Activated CD8-positive, alpha-beta memory T cell treated with anti-CD3 and anti-CD28 coated beads for 1 hour (primary cell): ENCODE measurements at places on chromosomes 4 and X.

DNA sequence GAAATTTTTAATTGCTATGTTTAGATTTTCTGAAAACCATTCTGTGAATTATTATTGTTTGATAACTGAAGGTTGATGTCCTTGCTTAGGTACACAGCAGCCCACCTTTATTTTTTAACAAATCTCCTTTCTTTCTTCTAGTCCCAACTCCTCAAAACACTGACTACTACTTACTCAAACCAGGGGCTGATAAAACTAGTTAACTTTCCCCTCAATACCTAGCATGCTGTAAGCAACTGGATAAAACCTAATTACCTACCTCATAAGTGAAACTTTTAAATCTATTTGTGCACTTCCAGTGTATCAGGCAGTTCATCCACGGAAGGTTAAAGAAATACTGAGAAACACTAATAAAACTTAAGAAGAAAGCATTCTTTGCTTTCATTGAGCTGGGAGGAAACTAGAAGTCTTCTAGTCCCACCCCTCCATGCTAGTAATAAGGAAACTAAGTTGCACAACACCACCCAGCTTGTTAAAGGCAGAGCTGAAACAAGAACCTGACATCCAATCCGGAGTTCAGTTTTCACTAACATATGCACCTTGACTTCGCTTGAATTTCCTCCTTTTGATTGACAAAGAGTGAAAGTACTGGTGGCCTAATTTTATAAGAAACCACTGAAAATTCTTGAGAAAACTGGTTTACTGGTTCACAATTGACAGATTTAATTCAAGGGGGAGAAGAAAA lies 180.2 kb upstream of the TET2 start:
- DNase-seq: no peak

DNA sequence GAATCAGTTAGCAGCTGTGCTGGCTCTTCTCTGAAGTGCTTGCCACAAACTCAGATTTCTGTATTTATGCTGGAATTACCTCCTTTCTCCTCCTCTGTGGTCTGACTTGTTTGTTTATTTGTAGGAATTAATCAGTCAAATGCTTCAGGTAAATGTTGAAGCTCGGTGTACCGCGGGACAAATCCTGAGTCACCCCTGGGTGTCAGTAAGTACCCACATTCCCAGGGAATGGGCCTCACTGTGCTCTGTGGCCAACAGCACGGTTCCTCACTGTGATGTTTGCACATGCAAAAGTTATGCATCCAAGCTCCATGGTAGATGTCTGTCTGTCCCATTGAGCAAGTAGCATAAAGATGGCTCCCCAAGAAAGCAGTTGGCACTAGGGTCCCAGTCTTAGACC lies 169.9 kb downstream of the DCLK2 start:
- no peak for DNase-seq

DNA sequence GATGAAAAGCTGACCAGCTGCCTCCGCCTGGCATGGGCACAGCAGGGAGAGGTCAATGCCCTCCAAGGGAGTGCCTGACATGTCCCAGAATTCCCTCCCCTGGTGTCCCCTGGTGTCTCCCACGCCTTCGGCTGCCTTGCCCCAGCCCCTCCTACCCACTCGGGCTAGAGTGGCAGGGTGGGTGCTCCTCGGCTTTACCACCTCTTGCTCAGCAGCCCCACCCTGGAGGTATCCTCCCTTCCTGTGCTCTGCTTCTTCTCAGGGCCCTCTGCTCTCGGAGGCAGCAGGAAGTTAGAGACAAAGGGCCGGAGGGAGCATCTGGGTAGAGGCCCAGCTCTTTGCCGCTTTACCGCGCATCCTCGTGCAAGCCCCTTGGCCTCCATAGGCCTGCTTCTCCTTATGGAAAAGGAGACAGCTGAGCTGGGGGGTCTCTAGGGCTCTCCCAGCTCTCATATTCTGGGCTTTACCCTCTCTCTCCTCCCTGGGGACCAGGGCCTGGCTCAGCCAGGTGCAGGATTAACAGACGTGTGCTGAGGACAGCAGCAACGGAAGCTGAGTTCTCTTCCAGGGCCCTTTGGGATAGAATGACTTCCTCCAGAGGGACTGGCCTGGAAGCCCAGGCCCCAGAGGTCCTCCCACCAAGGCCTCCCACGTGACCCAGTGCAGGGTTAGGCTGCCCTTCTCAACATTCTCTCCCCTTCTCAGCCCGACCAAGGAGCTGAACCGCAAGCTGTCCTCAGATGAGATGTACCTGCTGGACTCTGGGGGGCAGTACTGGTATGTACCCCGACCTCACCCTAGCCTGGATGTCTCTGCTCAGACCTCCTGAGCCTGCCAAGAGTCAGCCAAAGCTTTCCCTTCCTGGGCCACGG lies 17.2 kb downstream of the XPNPEP2 start:
- DNase-seq: no peak

GRCh38 chrX:122238801-122239200 lies 945.3 kb upstream of the GRIA3 start:
- no peak for DNase-seq

DNA sequence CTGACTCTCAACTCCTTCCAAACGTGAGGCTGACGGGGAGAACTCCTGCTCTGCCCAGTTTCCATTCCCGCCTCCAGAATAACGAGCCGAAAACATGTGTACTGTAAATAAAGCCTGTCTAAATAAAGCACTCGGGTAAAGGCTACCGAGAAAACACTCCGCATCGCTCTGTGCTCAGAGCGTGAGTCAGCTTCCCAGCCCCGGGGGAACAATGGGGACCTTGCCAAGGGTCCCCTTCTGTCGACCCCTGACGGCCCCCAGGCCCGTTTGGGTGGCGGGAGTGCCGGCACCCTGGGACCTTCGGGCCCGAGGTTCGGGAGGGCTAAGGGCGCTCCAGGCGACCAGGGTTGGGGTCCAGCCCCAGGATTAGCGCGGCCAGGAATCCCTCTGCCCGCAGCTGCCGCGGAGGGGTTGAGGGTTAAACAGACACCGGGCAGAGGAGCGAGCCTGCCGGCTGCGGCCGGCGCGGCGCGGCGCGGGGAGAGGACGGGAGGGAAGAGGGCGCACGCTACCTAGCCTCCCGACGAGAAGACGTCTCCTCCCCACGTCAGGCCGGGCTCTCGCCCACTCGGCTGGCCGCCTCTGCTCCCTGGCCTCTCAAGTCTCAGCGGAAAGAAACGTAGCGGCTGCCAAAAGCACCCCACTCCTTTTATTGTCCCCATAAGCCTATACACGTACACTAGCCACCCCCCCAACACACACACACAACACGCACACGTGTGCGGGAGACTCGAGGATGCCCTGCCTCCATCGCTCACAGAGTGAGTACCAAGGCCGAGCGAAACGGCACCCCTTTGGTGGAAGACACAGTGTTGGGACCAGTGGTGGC lies 85.5 kb downstream of the BCOR start:
- DNase-seq: no peak

GRCh38 chr4:154406018-154406795 lies 85.4 kb downstream of the DCHS2 start:
- no peak for DNase-seq

DNA sequence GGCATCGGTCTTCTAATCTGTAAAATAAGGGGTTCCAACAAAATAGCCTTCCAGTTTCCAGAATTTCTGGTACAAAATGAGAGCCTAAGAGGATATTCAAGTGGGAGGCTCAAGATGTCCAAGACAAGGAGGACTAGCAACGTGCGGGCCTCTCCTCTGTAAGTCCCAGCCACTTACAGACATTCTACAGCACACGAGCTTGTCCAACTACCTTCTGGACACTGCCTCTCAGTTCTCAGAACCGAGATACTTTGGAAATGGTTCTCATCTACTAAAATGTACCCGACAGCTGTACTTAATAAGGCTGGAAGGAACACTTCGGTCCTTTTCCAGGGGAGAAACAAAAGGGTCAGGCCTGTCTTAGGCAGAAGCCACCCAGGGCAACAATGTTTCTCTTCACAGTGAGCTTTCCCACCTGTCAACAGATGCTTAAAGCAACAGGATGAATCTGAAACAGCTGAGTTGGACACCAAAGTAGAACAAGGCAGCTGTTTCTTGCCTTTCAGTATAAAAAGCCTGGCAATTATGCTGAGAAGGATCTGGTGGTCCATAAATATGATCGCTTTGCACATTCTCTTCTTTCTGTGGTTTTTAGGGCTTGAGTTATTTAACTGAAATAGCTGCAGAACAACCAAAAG lies 127.0 kb downstream of the HS6ST2 start:
- DNase-seq: no peak

DNA sequence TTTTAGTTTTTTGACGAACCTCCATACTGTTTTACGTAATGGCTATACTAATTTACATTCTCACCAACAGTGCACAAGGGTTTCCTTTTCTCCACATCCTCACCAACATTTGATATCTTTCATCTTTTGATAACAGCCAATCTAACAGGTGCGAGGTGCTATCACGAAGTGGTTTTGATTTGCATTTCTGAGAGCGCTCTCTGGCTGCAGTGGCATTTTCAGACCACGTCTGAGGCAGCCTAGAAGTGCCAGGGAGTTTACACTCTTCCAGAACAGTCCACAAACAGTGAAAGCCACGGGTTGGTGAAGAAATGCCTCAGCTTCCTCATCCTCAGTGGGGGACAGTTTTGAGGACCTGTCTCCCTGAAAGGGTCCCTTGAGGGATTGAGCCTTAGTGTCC lies 471.0 kb downstream of the BCOR start:
- DNase-seq: no peak

DNA sequence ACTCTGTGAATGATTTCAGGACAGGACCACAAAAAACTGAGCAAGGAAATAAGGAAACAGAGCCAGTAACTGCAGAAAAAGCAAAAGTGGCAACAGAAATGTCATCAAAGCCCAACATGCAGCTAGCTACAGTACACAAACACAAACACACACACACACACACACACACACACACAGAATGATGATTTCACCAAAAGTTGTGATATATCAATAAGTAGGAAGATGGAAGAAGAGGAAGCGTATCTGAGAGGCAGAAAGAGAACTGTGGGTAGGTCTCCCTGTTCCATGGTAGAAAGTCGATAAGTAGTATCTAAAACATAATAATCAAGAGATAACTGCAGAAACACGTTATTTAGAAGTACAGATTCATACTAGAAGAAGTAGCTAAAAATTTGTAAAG lies 148.3 kb downstream of the MGST2 start:
- DNase-seq: no peak

GRCh38 chrX:36199928-36200327 lies 280.4 kb downstream of the CFAP47 start:
- DNase-seq: no peak

GRCh38 chrX:116238567-116239255 lies 68.2 kb downstream of the AGTR2 start:
- DNase-seq: no peak

DNA sequence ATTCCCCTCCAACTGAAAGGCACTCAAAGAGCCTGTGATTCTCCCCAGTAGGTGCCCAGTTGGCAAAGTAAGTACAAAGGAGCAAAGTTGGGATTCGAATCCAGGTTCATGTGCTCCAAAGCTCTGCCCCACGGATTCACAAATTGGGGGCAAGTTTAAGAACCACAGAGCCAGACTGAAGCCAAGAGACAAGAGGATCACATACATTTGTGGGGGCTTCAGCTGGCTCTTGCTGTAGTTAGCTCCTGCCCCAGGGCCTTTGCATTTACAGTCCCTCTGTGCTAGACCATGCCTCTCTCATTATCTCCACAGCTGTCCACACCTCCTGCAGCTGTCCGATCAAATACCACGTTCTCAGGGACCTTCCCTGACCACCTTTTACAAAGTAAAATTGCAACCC lies 18.8 kb downstream of the PNMA6F start:
- DNase-seq: no peak

DNA sequence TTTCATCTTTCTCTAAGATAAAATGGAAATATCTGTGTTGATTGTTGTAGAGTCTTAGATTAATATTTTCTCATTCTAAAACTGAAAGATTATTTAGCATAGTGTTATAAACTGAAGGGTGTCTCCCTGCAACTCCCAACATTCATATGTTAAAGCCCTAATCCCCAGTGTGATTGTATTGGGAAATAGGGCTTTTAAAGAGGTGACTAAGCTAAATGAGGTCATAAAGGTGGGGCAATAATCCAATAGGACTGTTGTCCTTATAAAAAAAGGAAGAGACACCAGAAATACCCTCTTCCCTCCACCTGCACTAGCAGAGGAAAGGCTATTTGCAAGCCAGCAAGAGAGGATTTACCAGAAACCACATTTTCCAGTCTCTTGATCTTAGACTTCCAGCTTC lies 1626.4 kb downstream of the C4orf33 start:
- no peak for DNase-seq

DNA sequence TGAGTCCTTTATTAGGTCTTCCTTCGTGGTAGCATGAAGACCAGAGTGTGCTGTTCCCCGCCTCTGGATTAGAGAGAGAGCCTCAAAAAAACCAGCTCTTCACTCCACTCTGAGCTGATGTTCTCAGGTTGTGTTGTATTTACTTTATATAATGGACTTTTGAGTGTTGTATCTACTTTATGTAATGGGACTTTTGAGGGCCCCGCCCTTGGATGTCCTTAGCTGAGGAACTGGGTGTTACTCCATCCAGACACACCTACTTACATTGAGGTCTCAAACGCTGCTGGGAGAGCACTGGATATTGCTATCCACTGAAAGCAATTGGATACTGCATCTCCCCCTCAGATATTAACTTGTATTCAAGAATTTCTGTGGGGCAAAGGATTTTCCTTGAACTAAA lies 28.2 kb downstream of the ATP8A1 start:
- DNase-seq: no peak

DNA sequence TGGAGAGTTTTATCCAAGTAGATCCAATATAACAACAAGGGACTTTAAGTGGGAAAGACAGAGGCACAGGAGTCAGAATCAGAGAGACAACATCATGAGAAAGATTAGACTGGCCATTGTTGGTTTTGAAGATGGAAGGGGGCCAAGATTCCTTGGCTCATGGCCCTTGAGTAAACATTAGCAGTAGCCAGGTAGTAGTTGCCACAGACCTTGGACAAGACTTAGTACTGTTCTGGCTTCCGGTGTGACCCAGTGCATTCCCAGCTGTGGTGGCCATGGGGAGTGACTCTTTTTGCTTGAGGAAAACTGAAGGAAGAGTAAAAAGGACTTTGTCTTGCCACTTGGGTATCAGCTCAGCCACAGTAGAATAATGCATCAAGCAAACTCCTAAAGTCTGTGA lies 462.2 kb upstream of the CPXCR1 start:
- DNase-seq: no peak

DNA sequence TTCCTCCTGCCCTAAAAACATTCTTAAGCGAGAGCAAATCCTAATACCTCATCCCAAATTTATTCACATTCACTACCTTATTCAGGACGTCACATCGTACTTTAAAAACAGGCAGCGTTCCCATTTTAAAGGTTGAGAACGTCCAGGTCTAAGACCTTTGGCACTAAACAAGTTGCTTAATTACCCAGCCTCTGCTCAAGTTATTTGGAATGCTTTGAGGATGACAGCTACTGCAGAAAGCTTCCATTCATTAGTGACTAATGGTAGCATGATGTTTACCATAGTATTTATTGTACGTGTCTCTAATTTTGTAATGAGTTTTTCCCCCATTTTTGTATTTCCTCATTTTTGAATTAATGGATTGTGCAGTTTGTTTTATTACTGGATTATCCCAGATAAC lies 1.5 kb downstream of the USP38 start:
- no peak for DNase-seq

DNA sequence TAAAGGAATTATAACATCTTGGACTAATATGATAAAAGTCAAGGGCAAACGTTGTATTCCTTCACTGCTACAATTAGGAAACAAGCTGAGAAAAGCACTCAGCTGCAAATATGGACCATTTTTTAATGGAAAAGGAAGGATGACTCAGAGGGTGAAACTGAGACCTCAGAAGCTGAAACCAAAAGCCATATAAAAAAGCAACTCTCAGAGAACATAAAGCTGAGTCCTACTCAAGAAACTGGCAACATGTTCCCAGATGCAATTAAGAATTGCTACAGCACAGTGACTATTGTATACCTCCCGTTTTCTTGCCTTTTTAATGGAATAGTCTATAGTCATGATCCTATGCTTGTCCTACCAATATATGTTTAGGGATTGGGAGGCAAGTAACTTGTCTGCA lies 1106.4 kb upstream of the INTU start:
- DNase-seq: no peak
